ENCODE measurements at places on chromosomes 3 and 15.

DNA sequence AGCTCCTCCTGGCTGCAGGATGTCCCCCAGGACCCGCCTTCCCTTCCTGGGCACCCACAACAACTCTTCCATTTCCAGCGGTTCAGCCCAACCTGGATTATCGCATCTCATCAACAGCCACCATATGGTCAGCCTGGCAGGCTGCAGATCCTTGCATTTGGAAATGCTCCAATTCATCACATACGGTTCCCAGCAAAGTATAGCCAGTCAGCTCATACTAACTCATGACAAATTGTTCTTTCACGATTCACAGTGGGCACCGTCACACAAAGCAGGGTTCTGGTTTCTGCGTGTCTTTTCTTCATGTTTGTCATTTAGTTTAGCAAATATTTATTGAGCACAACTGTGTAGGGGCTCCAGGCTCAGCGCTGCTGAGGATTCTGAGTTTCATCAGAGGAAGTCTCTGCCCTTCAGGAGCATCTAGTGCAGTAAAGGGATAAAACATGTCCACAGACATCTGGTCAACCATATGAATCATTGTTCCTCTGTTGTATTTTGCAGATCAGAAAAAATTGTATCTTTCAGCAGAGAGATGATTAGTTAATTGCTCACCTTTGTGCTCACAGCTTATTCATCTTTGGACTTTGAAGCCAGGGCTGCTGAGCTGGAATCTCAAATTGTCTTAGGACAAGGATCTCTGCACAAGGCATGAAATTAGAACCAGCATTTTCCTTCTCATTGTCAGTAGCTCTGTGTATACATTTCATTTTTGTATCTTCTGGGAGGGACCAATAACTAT, 125.1 kb downstream of the GABRG3 start:
- DNase-seq: no peak

DNA sequence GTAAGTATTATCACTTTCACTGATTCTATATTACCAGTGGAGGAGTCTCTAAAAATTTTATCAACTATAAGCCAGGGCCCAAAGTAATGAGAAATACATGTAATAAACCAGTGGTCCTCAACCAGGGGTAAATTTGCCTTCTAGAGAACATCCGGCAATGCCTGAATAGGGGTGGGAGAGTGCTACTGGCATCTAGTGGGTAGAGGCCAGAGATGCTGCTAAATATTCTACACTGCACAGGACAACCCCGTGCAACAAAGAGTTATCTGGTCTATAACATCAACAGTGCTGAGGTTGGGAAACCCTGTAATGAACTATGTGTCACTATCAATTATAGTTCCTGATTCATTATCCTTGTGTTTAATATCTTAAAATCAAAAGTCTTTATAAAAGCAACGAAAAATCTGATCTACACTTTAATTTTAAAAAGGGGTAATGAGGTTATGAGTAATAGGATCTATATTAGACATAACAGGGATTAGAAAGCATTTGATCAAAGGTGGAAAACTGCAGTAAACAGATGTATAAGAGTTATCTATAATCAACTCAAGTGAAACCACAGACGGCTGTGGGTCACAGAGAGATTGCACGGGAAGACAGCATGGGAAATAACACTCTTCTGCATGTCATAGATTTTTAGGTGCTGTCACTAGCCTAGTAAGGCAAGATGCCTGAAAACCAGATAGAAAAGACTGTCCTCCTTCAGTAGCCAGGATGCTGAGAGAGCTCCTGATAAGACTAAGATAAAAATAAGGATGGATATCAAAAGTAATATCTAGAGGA, 2.0 kb downstream of the LYSMD2 start:
- DNase-seq: no peak

DNA sequence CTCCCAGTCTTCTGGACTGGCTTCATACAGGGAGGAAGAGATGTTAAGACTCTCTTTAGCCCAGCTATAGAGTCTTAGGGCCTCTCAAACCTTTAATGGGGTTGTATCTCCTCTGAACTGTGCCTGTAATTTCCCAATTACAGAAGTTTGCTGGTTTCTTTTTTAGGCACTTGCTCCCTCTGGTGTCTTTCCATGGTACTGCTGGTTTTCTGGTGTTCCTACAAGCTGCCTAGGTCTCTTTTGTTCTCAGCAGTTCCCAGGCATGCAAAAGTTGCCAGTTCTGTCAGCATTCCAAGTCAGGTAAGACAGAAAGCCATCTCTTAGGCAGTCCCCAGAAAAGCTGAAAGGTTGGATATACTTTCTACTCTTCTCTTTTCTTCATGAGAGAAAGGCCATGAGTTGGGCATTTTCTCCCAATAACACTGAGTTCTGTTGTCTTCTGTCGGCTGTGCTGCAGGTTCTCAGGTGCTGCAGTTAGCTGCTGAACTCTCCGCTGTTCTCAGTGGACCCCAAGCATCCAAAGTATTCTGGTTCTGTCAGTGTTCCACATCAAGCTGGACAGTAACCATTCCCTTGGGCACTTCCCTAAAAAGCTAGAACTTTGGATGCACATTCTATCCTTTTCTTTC, 54.4 kb upstream of the EHHADH start:
- no peak for DNase-seq

DNA sequence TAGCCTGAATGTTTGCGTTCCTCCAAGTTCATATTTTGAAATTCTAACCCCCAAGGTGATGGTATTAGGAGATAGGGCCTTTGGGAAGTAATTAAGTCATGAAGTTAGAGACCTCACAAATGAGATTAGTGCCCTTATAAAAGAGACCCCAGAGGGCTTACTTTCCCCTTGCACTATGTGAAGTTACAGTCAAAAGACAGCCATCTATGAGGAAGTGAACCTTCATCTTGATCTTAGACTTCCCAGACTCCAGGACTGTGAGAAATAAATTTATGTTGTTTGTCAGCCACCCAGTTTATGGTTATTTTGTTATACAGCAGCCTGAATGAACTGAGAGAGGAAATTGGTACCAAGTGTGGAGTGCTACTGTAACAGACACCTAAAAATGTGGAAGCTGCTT, 74.4 kb downstream of the DAPK2 start:
- no peak for DNase-seq

GRCh38 chr3:172444821-172445220, 3.4 kb downstream of the GHSR start:
- DNase-seq: no peak

GRCh38 chr15:57923750-57924149, 141.8 kb downstream of the ALDH1A2 start:
- DNase-seq: no peak

- DNase-seq: no peak
Measured at GRCh38 chr3:59407425-59407824, 357.6 kb upstream of the CFAP20DC start.

DNA sequence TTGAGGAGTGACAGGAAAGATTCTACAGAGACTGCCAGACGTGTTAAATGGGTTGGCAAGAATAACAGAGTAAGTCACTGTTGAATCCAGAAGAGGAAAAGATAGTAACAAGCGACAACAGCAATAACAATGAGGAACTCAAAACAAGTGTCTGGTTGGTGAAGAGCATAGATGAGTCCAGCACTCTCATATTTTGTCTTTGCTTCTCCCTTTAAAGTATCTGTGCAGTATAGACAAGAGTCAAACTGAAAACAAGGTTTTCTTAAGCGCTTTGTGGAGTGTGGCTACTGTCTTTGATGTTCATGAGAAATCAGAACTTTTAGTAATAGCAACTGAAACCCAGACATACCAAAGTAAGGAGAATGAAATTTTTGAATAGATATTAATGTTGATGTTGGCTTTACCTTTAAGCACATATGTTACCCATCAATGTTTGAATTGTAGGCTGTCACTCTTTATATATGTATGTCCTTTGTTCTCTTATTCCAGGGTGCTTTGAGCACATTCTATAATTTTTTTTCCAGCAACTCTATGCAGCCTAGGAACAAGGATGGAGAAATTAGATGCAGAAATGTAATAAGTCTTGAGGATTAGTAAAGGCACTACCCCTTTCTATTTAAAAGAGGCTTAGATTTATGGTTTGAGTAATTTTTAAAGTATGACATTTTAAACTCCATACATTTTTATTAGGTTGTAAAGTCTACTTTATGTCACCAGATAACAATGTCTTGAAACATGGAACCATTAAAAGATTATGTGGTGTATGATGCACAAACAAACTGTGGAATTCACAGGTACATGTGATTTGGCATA, 185.5 kb downstream of the NFKBIZ start:
- DNase-seq: no peak

- DNase-seq: no peak
Measured at GRCh38 chr3:14950274-14950673, 2.9 kb downstream of the NR2C2 start.

DNA sequence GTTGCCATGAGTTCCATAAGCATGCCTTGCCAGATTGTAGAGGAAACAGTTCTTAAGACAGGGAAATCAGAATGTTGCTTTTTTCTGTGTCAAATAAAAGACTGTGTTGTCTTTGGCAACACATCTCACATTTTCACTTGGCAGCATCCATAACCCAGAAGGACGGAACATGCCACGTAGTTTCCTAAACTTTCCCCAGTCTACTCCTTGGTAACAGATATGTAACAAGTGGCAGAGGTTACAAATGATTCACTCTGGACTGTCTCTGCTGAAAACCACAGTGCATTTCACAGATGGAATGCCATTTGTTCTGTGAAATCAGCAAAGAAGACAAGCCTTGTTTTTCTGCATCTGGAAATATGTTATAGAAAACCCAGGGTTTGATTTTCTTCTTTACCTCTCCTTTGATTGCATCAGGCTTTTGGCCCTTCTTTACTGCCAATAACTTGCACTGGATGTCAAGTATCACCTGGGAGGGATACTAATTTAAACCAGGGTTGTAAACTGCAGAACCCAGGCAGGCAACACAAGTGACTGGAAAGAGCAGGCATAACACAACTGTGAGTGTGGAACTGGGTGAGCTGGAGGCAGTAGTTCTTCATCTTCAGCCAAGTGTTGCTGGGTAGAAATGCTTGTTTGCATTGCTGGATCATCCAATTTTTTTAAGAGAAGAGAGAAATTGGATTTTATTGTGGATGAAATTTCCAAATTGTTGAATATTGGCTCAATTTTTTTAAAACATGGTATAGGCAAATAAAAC, 124.4 kb upstream of the FOXB1 start:
- DNase-seq: no peak

DNA sequence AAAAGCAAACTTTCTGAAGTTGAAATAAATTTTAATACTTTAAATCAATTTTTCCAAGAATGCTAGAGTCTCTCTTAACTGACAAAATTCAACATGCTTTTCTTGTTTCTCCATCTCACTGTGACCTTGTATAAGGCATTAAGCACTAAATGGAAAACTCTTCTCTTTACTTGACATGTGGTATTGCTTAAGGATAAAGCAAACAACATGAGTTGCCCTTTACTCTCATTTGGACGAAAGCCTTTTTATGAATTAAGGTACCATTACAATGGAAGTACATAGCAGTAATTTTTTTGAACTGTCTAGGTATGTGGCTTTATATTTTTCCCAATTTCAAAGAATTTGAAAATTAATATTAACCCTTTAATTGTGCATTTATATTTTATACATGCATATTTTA, 1.4 kb downstream of the STRIT1 start:
- DNase-seq: no peak

- no peak for DNase-seq
Measured at GRCh38 chr3:128217702-128218547, 64.6 kb downstream of the EEFSEC start.

DNA sequence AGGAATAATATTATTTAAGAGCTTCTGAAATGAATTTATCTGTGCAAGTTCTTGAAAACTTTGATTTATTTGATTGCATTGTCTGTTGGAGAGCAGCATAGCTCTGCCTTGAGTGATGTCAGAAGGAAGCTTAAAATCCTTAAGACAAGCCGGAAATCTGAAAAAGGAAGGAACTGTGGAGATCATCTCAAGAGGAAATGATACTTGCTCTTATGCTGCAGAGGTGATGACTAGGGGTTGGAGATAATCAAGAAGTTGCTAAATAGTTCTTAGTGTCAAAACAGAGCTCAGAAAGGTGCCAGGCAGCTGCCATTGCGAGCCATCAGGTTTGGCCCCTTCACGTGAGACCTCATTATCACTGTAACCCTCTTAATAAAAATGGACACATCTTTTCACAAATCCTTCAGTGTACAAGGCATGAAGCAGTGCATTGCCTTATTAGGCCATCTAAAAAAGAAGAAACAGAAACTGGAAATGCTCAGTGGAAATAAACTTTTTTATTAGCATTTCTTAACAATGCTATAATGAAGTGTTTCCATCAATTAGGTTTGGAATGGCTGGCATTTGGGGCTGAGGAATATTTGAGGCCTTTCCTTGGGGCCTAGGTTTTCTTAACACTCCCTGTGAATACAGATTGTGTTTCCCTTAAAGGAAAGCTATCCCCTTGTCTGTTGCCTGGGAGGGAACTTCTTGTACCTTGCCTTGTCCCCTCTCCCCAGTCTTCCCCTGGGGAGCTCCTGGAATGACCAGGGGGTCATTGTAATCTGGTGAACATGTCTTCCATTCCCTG, 34.5 kb upstream of the VILL start:
- no peak for DNase-seq

- no peak for DNase-seq
Measured at GRCh38 chr15:42270996-42271395, 2.0 kb upstream of the GANC start.

All from cortex of kidney (tissue), 1 donor.